ENCODE measurements at places on chromosomes 6 and 20.

DNA sequence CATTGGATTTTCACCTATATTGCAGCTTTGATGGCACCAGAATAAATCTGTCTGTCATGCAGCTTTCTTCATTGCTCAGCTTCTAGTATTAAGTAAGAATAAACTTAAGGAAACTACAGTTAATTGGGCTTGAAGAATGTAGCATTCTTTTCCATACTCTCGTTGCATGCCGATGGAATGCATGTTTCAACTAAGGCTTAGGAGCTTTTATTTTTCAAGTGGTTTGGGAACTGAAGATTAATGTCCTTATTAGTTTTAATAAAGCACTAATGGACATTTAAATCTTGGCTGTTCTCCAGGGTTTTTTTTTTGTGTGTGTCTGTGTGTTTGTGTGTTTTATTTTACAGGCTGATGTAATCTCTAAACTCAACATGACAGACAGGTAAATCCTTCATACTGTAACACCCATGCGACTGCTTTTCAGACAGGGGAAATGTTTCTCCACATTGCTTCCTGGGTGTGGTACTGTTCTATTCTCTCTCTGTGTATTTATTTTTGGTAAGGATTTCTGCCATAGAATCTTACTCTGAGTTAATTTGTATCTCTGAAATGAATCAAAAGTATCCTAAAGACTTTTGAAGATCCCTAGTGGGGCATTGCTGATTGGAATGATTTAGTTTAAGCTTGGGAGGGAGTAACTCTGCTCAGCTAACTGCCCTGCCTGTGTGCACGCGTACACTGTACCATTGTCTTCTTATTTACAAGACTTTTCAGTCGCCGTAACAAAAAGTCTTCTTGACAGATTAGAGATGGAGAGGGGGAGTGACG lies 38.0 kb downstream of the SLC9A8 start:
- no peak for DNase-seq

GRCh38 chr20:41223112-41223511 lies 85.8 kb downstream of the PLCG1 start:
- DNase-seq = no peak

DNA sequence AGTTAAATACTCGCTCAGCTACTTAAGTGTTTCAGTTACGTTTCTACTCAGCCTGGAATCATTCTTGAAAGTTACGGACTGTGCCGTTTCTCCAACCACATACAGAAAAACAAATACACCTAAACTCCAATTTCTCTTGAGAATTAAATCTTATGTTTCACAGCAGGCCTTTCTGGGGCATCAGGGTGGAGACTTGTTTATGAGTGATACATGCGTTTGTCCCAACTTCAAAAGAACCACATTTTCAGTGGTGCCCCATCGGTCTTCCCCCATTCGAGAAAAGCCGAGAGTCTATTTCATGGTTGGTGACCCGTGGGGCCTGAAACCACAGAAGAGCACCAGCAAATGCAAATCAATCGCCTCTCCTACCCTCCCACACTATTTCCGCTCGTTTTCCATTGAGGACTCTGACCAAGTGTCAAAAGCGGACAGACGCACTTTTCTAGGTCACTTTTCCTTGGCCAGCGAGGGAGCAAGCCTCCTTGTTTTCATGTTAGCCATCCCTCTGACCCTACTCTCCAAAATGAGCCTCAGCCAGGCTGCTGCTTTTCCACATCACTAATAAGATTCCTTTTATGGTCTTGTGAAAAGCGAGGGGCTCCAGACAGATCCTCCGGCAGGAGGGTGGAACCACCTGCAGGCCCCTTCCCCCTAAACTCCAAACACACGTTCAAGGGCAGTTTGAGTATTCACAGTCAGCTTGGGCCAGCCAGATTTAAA lies 3.1 kb downstream of the JAG1 start:
- no peak for DNase-seq

DNA sequence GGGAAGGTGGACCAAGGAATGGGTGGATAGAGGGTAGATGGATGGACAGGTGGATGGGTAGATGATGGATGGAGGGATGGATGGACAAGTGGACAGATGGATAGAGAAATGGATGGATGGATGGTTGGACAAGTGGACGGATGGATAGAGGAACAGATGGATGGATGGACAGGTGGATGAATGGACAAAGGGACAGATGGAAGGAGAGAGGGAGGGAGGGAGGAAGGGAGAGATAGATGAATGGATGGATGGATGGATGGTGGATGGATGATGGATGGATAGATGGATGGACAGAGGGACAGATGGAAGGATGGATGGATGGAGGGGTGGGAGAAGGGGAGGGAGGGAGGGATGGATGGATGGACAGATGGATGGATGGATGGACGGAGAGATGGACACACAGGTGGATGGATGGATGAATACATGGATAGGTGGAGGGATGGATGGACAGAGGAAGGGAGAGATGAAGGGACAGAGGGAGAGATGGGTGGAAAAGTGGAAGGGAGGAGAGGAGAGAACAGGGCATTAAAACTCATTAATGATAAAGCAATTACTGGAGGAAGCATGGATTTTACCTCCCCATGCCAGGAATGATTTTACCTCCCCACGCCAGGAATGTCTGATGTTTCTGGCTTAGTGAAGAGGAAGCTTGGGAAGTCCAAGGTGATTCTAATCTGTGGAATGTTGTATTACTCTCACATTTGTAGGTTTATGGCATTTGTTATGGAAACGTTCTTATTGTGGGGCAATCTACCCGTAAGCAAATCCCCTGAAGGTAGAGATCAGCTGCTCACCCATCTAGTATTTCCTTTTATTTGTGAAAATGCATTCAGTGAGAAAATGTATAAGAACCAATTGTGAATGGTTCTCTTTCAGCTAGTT lies 383.3 kb downstream of the TAF4 start:
- DNase-seq = no peak

- no peak for DNase-seq
Measured at GRCh38 chr6:1906609-1907008, 296.9 kb downstream of the FOXC1 start.

- DNase-seq = no peak
Measured at GRCh38 chr20:373171-373890, 7.2 kb upstream of the TRIB3 start.

GRCh38 chr6:14147891-14148290 lies 30.3 kb downstream of the CD83 start:
- no peak for DNase-seq
